ENCODE measurements at places on chromosomes 16 and 17.

DNA sequence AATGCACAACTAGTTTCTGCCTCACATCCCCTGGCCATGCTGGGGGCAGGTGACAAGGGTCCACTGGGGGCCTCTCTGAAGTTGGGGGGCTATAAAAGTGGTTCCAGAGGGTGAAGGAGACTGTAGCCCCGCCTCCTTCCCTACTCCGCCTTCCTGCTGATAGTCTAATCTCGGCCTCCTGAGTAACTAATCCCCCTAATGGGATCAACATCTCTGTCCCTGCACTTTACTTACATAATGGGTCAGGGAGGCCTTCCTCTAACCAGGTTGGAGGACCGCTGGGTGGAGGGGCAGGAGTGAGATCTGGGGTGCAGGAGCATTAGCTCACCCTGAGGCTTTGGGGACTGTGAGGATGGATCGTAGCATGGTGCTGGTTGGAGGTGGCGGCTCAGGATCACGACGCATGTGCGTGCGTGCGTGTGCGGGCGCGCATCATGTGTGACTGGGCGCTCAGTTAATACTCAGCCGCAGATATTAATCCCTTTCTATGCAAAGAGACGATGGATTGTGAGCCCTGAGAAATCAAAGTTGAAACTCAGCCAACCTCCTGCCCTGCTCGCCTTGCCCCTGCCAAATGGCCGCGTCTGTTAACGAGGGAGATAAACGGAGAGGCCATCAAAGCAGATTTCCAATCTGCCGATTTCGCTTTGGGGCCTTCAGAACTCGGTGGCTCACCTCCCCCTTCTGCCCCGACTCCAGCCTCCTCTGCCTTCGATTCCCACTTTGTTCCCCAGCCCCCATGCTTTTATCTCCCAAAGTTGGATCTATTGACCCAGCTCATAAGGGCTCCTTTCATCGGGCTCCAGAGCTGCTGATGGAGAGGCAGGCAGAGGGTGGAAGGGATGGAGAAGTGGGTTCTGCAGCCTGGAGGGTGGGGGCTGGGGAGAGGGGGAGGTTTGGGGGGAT is 107.3 kb downstream of the SDK2 start:
- DNase-seq = no peak

DNA sequence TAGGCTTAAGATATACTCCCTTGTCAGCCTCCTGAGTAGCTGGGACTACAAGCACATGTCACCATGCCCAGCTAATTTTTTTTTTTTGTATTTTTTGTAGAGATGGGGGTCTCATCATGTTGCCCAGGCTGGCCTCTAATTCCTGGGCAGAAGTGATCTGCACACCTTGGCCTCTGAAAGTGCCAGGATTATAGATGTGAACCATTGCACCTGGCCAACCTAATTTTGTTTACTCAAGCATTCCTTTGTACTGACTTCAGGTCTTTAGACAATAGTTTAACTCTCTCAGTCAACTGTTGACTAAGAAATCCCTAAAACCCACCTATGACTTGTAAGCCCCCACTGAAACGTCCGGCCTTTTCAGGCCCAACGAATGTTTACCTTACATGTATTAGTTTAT is 628.3 kb upstream of the CDH8 start:
- DNase-seq = no peak

DNA sequence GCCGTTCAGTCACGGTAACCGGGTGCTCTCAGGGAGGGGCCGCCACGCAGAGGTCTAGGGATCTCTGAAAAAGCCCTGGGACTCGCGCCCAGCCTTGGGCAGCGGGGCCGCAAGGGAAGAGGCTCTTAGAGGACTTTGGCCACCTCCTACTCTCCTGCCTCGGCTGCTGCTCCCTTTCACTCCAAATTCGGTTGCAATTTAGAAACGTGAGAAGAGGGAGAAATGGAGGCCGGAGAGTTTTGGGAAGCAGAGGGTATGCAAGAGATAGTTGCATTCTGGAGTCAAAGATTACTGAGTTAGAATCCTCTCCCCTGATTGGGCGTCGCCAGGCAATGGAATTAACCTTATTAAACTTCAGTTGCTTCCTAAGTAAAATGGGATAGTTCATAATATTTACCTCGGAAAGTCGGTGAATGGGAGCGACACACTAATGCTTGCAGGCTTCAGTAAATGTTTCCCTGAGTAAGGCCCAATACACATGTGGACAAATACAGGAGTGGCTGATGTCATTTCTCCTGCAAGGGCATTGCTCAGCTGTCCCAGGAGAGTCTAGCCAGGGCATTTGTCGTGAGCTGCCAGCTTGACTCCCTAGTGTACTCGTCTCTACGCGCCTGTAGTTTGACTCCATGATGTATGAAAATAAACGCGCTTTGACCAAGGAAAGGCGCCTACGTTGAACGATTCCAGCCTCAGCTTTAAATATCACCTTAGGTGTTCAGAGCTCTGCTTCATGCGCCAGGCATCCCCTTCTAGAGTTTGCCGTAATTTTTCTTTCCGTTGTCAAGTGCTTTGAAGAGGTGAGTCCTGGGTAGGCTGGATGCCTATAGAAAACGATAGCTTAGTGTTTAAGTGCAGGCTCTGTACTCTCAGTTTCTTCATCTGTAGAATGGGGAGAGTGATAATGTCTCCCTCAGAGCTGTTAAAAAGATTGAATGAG is 667 bp downstream of the OGFOD1 start:
- DNase-seq = peak; percentile 36

GRCh38 chr17:82943751-82944150 is 103.9 kb upstream of the ZNF750 start:
- no peak for DNase-seq

- DNase-seq = no peak
Observed at GRCh38 chr17:4463818-4464476, 30.2 kb downstream of the SPNS3 start.

DNA sequence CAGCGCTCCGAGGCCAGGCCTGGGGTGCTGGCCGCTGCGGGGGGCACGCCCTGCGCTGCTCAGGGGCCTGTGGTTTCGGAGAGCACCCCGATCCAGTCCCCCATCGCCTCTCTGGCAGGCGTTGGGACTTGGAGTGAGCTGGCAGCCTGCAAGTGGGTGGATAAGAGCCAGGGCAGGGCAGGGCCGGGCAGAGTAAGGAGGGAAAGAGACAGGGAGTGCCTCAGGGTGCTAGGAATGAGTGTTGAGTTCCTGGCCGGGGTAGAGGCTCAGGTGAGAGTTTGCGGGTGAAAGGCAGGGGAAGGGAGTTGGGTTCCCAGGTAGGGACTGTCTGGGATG is 1.3 kb downstream of the CDH13 start:
- DNase-seq = no peak

- no peak for DNase-seq
Observed at GRCh38 chr16:87715658-87716057, 50.1 kb downstream of the KLHDC4 start.

DNA sequence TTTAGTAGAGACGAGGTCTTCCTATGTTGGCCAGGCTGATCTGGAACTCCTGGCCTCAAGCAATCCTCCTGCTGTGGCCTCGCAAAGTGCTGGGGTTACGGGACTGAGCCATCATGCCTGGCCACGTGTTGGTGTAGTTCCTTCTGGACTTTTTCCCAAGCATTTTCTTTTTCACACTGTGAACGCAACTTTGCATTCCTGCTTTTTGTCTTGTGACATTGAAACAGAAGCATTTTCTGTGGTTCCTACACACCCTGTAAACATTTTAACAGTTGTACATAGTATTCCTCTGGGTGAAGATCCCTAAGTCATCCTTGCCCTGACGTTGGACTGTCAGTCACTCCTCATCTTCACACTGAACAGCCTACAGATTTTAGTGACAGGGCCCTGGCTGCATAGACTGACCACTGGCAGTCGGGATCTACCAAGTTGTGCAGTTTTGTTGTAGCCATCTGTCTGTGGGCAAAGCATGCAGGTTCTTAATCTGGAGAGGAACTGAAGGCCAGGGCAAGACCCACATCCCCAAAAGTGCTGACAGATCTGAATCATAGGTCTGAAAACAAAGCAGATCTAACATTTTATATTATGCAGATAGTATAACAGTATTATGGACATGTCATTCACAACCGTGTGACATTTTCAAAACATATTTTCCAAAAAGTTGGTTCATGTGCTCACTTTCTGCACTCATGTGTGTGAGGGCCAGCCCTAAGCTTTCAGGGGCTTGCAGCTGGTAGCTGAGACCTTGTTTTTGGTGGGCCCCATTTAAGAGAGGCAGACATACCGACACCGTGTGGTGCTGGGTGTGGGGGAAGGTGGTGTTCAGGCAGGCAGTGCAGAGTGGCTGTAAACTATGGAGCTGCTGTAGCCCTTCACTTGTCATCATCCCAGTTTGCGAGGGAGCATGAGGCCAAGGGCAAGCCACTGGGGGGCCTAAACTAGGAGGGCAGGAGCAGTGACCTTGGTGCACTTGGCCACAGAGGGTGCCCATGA is 59.9 kb downstream of the EPN2 start:
- no peak for DNase-seq

- DNase-seq = peak; percentile 76
Observed at GRCh38 chr17:72592242-72592966, 471.6 kb downstream of the SOX9 start.

DNA sequence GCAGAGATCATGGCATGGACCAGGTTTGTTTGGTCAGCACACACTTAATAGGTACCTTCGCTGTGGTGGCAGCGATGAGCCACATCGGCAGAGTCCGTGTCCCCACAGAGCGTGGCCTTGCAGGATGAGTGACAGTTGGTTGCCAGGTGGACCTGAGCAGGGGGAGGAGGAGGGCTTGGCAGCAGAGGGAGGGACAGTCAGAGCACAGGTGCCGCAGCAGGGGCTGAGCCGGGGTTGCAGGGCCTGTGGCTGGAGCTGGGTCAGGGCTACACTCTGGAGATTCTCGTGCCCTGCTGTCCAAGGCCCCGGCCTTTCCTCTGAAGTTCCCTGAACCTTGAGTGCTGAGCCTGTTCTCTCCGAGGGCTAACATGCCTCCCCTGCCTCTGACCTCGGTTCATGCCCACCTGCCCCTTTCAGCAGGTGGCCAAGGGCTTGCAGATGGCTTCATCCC is 24.8 kb downstream of the POLR3E start:
- DNase-seq = no peak

DNA sequence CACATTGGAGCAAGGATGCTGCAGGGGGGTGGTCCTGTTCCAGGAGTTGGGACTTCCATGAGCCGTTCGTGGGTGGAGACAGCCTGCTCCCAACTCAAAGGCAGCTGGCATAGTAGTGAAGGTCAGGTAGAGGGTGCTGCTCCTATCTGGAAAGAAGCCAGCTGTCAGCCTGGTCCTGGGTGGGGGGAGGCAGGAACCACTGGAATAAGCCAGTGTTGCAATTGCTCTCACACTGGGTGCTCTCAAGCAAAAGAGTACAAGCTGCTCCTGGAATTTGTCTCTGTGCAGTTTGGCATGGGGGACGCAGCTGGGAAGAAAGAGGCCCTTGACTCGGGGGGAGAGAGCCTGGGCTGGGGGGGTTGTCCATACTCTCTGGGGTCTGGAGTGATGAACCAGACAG is 8.7 kb downstream of the CACNG5 start:
- DNase-seq = no peak

GRCh38 chr17:49976163-49976827 is 7.3 kb downstream of the DLX4 start:
- DNase-seq = no peak

- no peak for DNase-seq
Observed at GRCh38 chr16:27237219-27238015, 31.2 kb downstream of the NSMCE1 start.

DNA sequence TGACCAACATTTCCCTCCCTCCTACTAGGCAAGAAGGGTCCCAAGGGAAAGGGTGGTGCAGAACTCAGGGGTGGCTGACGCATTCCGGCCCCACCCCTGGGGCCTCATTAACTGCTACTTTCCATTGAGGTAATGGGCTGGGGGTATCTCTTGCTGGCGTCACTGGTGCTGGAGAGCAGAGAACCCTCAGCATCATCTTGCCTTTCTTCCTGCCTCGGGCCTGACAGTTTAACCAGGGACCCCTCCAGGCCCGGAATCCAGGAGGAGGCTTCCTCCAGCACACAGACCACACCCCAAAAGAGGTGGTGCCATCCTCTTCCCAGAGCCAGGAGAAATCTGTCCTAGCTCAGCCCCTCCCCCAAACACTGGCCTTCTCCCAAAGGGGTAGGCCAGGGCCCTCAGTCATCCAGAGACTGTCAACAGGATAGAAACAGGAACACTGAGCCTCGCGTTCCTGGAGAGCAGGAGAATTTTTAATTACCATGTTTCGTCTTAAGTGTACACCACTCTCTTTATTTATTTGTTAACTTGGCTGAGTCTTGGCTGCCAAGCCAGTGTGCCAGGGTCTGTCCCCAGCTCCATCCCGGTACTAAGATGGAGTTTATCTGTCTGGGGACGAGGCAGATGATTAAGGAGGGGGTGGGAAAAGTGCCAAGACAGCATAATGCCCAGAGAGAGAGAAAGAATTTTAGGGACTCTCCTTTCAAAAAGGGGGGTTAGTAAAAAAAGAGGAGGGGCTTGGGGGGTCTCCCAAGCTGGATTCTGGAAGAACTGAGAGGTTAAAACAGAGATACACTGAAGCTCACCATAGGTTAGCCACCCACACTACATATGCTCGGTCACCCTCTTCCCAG is 5.1 kb downstream of the ETV4 start:
- no peak for DNase-seq

DNA sequence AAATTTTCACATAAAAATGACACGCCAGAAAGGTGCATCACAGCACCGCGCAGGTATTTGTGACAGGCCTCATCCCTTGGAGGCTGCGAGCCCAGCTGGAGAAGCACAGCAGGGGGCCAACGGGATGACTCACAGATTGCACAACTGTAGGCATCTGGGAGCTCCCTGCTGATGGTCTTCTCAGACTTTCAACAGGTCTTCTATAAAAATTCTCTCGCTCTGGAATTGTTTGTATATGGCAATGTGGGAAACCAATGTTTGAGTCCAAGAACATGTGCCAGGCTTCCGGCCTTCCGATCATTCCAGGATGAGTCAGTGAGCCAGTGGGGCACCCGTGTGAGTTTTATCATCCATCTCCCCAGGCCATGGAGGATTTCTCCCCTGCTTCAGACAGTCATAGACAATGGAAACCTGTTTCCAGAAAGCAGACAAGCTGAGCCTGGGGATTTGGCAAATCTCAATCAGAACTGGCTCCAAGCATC is 24.1 kb upstream of the ADORA2B start:
- DNase-seq = peak; percentile 6

- DNase-seq = no peak
Observed at GRCh38 chr17:64004903-64005733, 7.0 kb downstream of the PRR29 start.

DNA sequence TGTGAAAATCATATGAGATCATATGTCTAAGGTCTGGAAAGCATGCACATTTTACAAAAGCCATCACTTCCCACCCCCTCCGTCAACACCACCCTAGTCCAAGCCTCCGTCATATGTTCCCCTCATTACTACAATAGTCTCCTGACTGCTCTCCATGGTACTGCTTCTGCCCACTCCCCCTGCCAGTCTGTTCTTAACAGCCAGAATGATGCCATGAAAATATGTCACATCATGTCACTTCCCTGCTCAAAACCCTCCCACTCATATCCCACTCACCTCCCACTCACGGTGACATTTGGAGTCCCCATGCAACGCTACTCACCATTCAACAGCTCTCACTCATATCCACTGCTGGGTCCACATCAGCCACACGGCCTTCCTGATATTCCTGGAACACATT is 432.3 kb downstream of the XYLT1 start:
- no peak for DNase-seq

- no peak for DNase-seq
Observed at GRCh38 chr16:47979616-47980182, 176.1 kb downstream of the ABCC12 start.

- no peak for DNase-seq
Observed at GRCh38 chr17:61205931-61206330, 193.7 kb upstream of the TBX2 start.

- DNase-seq = no peak
Observed at GRCh38 chr17:50993544-50993943, 127.1 kb downstream of the SPAG9 start.

GRCh38 chr17:53896047-53896446 is 73.3 kb downstream of the KIF2B start:
- no peak for DNase-seq
